ENCODE measurements at places on chromosomes 4 and X.

GRCh38 chrX:41302370-41302769 lies 31.6 kb upstream of the DDX3X start:
- no peak for DNase-seq

DNA sequence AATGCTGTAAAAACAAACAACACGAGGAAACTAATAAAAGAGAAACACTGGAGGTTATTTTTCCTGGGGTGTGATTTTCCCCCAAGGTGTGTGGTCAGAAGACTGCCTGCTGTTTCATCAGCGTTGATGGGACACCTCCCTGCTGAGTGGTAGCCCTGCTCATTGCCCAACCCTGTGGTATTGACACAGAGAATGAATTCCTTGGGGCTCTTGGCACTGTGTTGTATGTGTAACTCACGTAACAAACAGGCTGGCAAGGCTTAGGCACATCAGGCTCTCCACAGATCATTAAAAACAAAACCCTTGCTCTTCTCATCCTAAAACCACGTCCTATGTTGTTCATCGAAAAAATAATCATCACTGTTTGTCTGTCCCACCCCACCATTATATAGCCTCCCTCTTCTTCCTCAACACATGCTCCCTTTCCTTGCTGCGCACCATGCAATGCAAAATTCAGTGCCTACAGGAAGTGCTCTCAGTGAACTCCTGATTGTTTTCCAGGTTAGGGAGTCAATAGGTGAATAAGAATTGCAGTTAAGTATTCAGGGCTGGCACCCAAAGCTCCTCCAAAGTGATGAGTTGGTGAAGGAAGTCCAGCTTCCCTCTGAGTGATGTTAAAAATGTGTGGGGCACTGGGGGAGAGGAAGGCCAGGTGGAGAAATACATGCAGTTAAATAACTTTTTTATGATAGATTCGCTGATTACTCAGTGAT lies 11.4 kb upstream of the PUDP start:
- DNase-seq: no peak

- DNase-seq: no peak
Measured at GRCh38 chrX:72026341-72027023, 105.2 kb downstream of the RTL5 start.

DNA sequence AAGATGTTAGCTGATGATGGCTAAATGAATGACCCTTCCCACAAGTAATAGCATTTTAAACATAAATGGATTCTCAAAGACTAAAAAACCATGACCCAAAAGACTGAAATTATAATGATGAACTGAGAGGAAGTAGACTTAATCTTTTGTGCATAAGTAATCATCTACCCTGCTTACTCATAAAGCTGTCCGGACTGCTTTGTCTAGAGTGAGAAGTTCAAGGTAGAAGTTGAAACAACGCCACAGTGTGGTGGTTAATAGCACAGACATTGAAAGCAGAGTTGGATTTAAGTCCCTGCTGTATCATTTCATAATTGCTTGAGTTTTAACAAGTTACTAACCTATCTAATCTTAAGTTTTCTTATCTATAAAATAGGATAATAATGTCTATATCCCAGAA lies 346.6 kb downstream of the CENPC start:
- DNase-seq: no peak

- no peak for DNase-seq
Measured at GRCh38 chrX:85627363-85627762, 247.9 kb upstream of the POF1B start.

- DNase-seq: no peak
Measured at GRCh38 chr4:48340276-48340964, 909 bp upstream of the SLAIN2 start.

- no peak for DNase-seq
Measured at GRCh38 chr4:105996845-105997244, 101.6 kb downstream of the NPNT start.

- no peak for DNase-seq
Measured at GRCh38 chr4:88382621-88383020, 4.0 kb downstream of the HERC6 start.

- no peak for DNase-seq
Measured at GRCh38 chrX:47189906-47190305, 3.7 kb upstream of the UBA1 start.

- no peak for DNase-seq
Measured at GRCh38 chr4:39812500-39812899, 114.6 kb downstream of the UBE2K start.

All from nucleus accumbens (tissue), 56 donors.